Stimulated activated CD8-positive, alpha-beta memory T cell treated with anti-CD3 and anti-CD28 coated beads, Interleukin-4, amount 100 ng/mL, for 48 hours (primary cell): ENCODE measurements at places on chromosomes 4 and X.

- DNase-seq = no peak
Observed at GRCh38 chr4:42363614-42364013, 33.7 kb upstream of the SHISA3 start.

DNA sequence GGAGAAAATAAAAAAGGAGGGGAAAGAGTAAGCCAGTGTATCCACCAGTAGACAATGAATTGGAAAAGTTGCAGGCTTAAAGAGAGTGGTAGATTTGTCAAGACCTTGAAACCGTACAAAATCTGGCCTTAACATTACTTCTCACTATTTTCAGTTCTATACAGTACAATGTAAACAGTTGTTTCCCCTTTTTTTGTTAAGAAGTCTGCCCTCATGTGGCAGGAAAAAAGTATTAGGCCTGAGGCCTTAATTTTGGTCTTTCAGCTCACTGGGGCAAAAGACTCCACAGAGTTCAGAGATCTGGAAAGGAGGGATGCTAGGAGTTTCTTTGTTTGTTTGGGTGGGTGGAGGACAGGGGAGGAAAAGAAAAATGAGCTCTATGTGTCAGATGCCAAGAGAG is 92.8 kb upstream of the CCDC160 start:
- DNase-seq = no peak

GRCh38 chr4:111228396-111228795 is 605.5 kb upstream of the PITX2 start:
- DNase-seq = no peak

- DNase-seq = no peak
Observed at GRCh38 chr4:124641715-124642381, 70.7 kb downstream of the ANKRD50 start.

GRCh38 chrX:137549073-137549472 is 16.9 kb upstream of the ZIC3 start:
- DNase-seq = no peak

GRCh38 chr4:153485359-153485758 is 19.2 kb downstream of the TMEM131L start:
- no peak for DNase-seq

DNA sequence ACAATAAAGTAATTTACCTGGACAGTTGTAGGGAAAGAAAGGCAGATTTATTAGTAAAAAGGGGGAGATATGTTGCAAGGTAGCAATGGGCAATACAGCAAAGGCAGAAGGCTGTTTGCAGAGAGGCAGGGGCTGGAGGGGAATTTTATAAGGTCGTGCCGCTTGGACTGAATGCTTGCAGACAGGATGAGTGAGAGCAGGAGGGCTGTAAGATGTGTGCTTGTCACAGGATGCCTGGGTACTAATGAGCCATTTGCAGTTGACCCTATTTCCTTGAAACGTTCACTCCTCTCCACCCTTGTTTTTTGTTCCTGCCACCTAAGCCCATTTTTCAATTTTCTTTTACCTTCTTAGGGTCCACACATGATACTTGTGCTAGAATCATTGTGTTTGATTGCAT is 214.7 kb downstream of the TRAM1L1 start:
- no peak for DNase-seq

GRCh38 chrX:77899081-77899828 is at the start of gene COX7B:
TSS of gene COX7B (plus strand) at chrX:77899468. CDS start at chrX:77899554, 86 bp downstream.
- DNase-seq = peak; percentile 54

- peak; percentile 44 for DNase-seq
Observed at GRCh38 chrX:4547213-4547836, 833.9 kb upstream of the PRKX start.

DNA sequence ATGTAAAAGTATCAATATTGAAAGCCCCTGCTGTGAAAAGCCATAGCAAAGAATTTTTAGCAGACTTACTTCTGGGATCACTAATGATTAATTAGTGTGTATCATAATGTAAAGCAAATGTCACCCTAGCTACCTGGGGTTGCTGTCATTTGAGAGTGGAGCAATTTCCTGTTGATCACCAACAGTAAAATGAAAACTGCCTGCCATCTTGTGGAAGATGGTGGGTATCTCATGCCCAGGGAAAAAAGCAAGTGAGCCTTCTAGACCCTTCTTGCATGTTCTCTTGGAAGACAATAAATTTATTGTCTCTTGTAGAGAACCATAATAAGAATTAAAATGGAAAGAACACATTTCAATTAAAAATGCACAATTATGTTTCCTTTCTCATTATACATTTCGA is 360.2 kb downstream of the ZIC3 start:
- DNase-seq = no peak

GRCh38 chrX:103628386-103629317 is at the start of gene TCEAL1:
TSS of gene TCEAL1 (plus strand) at chrX:103628975. CDS start at chrX:103629917, 942 bp downstream.
- peak; percentile 54 for DNase-seq
